ENCODE measurements at places on chromosomes 16 and 17. TPM values are rescaled to one million over a fixed set of nuclear protein-coding genes. Genes with fewer than 3 reads are reported as not detected.

GRCh38 chr17:66432411-66432957 is 130.1 kb downstream of the PRKCA start:
- H3K4me1 ChIP-seq, result peaks cover 7% of the 10 kb centered on the region
- H3K4me3 ChIP-seq, result no peak overlapping the region
- no peaks in the 10 kb centered on the region for H3K36me3 ChIP-seq
- no peak for DNase-seq
- H3K27ac ChIP-seq, result no peak overlapping the region

The RNF43 gene
- 0.04 TPM for total RNA-seq

GRCh38 chr16:23974223-23974622 is 138.4 kb downstream of the PRKCB start:
- H3K27ac ChIP-seq, result no peak overlapping the region
- DNase-seq, result peak; percentile 5
- no peaks in the 10 kb centered on the region for H3K36me3 ChIP-seq
- H3K4me1 ChIP-seq, result no peaks in the 10 kb centered on the region
- H3K27me3 ChIP-seq, result no peaks in the 10 kb centered on the region

DNA sequence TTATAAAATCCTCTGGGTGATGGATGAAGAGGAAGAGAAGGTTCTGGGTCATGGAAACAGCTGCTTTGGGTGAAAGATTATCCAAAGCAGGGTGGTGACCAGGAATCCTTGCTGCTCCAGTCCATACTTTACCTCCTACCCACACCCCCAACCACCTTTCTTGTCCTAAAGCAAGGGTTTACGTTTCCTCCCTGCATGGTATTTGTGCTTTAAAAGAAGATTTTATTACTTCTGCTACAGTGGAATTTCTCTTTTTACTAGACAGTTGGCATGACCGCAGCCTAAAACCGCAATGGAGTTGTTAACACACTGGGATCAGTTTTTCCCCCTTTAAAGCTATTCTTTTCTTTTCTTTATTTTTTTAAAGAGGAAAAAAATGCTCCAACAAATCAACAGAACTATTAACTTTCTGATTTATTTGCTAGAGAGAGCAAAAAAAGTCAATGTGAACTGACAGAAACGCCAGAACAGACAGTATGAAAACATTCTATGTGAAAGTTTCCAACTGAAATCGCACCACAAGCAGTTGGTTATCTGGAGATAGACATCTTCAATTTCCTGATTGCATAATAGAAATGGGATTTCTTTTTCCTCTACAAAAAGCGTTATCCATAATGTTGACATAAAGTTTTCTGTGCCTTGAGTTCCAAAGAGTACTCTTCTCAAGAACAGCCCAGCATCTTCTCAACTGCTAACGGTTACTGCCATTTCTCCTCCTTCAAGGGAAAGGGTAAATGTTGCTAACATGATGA is 236.0 kb downstream of the IRX3 start:
- no peaks in the 10 kb centered on the region for H3K4me1 ChIP-seq
- no peaks in the 10 kb centered on the region for H3K27me3 ChIP-seq
- H3K36me3 ChIP-seq, result peaks cover 2% of the 10 kb centered on the region
- no peak overlapping the region for H3K4me3 ChIP-seq
- no peak overlapping the region for H3K27ac ChIP-seq
- DNase-seq, result peak; percentile 37

- no peaks in the 10 kb centered on the region for H3K27me3 ChIP-seq
- DNase-seq, result no peak
- no peaks in the 10 kb centered on the region for H3K4me1 ChIP-seq
Measured at GRCh38 chr17:35189291-35189690, 4.9 kb downstream of the SLC35G3 start.

GRCh38 chr16:17437981-17438380 is 32.8 kb downstream of the XYLT1 start:
- DNase-seq, result no peak
- H3K27ac ChIP-seq, result no peak overlapping the region
- no peak overlapping the region for H3K4me3 ChIP-seq
- peaks cover 16% of the 10 kb centered on the region for H3K4me1 ChIP-seq
- no peaks in the 10 kb centered on the region for H3K27me3 ChIP-seq

The CHST5 gene
- total RNA-seq, result 0.22 TPM

The KRT15 gene
- 0.31 TPM for total RNA-seq

The SPATA32 gene
- 0.04 TPM for total RNA-seq

The TMEM94 gene
- total RNA-seq, result 31.5 TPM

All from muscle of leg (tissue), 16 donors.